Stimulated activated CD4-positive, alpha-beta T cell treated with anti-CD3 and anti-CD28 coated beads, Interleukin-4, amount 100 ng/mL, for 4 hours (primary cell): ENCODE measurements at places on chromosomes 3 and 15.

DNA sequence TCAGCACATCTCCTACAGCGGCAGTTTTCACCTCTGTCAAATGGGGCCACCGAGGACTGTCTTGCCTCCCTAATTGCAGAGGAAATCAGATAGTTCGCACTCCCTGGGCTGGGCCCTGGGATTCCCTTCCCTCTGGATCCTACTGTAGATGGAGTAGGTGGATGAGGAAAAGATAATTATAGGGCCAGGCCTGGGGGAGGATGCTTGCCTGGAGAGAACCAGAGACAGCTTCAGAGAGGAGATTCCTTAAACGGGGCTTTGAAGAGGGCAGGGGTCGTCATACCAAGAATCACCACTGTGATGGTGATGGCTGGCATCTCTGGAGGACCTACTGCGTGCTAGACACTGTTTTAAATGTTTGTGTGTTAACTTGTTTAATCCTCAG lies 50.8 kb upstream of the SLC6A6 start:
- no peak for DNase-seq

DNA sequence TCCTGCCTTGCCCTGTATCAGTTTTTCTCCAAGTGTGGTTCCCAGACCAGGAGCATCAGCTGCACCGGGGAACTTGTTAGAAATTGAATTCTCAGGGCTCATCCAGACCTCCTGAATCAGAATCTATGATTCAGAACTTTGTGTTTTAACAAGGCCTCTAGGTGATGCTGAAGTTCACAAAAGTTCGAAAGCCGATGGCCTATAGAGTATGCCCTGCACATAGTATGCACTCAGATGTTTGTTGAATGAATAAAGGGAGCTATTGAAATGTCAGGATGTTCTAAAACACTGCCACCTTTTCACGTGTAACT lies 664 bp upstream of the LARP6 start:
- DNase-seq = no peak

DNA sequence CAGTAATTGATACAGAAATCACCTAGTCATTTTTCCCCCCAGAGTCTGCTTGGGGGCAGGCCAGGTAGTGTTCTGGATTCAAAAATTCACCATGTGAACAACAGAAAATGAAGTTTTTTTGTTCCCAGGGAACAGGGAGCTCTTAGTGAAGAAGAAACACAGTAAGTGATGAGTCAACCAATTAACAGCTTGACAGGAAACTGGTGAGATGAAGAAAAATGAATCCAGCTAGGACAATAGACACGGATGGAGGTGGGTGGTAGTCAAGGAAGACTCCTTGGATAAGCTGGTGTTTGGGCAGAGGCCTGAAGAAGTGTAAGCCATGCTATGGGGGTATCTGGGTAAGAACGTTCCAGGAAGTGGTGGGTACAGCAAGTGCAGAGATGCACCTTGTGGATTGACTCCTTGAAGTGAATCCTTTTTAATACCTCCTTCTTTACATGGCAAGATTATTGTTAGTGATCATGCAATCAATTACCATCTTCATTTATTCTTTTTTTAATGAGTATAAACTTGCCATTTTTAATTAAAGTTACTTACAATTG lies 339.9 kb upstream of the RGMA start:
- no peak for DNase-seq

DNA sequence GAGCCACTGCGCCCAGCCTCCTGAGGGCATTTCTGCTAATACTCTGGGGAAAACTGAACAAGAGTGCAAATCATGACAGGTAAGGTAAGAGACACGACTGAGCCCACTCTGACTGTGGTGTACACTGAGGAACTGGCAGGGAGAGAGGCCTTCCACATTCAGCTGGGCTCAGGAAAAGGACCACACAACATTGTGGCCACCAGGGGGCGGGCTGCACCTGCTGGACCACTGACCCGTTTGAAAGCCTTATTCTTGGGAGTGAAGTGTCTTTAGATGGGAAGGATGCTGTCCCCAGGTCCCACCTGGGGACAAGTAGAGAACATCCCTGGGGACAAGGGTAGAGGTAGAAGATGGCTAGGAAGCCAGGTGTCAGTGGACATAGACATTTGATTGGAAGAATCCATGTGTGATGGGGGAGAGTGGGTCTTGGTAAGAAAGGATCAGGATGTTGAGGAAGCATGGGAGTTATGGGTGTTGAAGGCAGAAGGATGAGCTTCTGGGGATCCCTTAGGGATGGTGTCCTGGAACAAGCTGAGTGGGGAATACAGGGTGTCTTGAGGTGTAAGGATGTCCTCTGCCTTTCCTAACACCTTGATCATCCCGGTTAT lies 6.2 kb upstream of the CTDSPL start:
- peak; percentile 75 for DNase-seq

GRCh38 chr3:180017846-180018245 lies 18.9 kb downstream of the PEX5L start:
- no peak for DNase-seq

DNA sequence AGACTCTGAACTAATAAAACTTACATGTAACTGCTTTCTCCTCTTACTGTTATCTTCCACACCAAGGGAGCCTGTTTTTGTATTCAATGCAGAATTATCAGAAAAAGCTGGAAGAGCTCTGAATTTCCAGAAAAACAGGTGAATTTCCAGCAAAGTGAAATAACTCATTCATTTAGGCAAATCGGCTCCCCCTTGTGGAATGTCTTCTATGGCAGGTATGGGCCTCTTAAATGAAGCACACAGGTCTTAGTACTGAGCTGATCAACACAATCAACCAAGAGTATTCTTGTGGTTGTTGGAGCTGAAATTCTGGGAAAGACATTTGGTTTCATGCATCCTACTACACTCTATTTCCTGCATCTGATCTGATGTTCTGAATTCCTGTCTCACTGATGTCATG lies 31.0 kb upstream of the PTPRG start:
- DNase-seq = no peak

DNA sequence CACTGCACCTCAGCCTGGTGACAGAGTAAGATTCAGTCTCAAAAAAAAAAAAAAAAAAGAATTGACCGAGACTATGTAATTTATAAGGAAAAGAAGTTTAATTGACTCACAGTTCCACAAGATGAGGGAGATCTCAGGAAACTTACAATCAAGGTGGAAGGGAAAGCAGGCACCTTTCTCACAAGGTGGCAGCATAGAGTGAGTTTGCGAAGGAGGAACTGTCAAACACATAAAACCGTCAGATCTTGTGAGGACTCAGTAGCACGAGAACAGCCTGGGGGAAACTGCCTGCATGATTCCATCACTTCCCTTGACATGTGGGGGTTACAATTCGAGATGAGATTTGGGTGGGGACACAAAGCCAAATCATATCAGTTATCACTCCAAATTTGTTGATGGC lies 380.9 kb downstream of the EDEM1 start:
- DNase-seq = no peak

- DNase-seq = no peak
These were observed 44.2 kb upstream of the TPM1 start for GRCh38 chr15:62998262-62998890.

DNA sequence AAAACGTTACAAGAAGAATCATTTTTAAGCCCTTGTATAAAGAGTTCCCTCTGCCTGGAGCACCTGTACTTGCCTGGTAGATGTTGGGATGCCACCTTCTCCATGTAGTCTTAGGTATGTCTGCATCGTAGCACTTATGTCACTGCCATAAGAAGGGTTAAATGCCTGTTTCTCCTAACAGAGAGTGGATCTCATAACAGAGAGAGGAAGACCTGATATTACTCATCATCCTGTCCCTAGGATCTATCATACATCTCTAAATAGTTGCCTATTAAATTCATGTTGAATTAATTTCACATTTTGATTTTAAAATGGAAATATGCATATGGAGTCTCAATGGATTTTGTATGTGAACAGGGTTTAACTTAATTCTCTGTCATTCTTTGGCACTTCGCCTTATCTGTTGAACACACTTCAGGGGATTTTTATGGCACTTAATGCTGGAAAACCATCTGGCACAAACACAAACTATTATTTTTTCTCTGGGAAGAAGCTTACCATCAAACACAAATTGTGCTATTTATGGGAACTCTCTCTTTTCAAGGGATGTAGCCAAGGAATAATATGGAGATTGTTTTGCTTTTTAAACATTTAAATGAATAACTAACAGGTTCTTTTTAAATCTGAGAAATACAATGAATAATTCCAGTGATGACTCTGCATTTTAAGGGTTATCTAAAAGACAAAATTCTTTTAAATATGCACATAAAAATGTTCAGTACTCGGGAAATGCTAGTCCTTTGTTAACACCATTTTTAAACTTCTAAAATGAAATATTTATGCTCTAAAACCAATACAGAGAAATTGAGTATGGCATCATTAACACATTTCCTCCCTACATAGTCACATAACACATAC lies 230.7 kb downstream of the ZNF385D start:
- no peak for DNase-seq

DNA sequence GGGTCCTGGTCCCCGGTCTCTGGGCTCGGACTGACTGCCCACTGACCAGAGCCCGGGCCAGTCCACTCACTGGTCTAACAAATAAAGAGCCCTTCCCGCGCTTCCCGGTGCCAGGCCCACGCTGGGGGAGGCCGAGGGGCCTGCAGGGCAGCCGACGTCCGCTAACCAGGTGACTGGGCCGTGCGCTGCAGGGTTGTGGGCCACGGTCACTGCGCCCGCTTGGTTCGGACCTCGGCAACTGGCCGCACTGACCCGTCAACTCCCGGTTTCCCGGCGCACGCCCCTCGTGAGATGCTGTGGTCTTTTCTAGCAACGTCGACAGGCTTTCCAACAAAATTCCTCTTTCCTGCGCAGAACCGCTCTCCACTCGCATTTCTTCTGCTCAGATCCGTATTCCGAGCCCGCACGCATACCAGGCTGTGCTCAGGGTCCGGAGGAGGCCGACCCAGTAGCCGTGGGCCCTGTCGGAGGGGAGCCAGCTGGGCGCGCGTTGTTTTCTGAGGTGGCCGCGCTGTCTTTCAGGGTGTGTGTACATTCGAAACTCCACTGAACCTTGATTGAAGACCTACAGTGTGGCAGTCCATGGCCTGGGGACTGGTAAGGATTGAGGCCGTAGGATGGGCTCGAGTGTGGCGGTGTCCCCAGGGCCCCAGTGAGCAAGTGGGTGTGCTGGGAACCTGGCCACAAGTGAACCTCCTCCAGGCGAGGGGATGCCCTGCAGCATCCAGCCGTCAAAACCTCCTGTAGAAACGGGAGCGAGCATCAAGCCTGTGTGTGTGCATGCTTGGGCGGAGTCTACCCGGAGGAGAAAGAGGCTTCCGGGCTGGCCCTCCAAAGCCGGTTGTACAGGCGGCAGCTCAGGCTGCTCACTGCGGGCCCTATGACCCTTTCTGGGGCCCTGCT lies 875 bp upstream of the NT5DC2 start:
- no peak for DNase-seq

DNA sequence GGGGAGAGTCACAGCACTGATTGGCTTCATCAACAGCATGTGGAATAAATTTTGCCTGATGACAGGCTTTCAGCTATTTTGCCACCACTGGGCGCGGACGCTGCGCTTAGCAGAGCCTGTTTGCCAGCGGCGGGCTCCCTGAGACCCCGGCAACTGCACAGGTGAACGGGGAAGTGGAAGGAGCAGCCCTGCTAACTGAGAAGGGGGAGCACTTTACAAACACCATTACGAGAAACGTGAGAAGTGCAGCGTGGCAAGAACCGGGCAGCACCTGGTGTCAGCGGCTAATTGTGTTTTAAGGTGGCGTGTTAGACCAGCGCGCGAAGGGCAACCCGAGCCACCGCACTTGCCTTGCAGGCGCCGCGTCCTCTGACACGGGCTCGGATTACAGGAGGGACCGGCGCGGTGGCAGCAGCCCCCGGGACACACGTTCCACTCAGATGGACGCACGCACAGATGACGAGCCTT lies 307.8 kb upstream of the ARRDC4 start:
- DNase-seq = no peak

DNA sequence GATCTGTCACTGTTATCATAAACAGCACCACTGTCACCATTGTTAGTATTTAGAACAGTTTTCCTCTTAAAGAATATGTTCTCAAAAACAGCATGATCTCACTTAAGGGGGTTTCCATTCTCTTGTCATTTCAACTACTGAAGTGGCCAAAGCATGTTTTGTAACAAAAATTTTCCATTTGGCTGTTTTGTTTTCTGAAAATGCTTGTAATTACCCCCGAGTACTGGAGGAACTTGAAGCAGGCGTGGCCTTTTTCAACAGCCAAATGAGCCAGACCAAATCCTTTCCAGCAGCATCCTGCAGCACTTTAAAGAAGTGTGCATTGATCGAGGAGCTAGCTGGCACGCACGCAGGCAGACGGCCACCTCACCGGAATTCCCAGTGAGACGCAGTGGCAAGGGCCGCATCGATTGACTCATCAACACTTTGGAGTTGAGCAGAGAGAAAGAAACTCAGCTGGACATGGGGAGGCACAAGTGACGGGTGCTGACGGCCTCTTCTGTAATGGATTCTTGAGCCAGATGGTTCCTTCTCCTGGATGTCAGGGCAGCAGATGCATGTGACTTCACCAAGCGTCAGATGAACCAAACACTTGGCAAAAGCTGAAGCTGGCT lies 234.3 kb upstream of the IGF1R start:
- no peak for DNase-seq

- DNase-seq = no peak
These were observed 80.3 kb upstream of the IGSF10 start for GRCh38 chr3:151541178-151541577.

GRCh38 chr3:174618368-174619080 lies 240.6 kb upstream of the NAALADL2 start:
- no peak for DNase-seq

DNA sequence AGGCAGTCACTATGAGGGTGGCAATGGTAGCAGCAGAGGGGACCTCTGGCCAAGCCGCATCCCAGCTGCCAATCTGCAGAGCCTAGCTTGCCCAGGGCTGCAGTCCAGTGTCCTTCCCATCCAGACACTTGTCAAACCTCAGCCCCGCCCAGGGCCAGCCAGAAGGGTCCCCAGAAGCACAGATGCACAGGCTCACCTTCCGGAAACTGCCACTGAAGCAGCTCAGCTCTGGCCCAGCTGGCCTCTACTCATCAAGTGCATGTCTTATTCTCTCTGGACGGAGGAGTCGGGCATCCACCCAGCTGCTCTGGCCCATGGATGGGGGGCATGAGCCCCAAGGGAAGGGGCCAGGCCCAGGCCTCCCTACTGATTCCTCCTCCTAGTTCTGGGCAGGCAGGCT lies 69.2 kb downstream of the DNAJB8 start:
- no peak for DNase-seq

- no peak for DNase-seq
These were observed 77.0 kb downstream of the ITGA11 start for GRCh38 chr15:68354923-68355322.

DNA sequence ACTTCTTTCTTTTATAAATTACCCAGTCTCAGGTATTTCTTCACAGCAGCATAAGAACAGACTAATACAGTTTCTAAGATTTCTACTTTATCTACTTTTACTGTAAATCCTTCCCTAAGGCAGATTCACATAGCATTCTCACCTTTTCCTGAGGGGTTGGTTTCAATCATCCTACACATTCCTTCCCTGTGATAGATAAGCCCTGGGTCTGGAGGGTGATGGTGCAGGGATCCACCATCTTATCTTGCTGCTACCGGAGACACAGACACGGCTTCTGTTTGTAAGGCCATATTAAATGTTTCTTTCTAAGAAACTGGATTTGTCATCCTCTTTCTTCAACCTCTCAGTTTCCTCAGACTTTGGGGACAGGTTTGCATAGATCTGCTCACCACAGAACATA lies 6.1 kb downstream of the IQCF5 start:
- DNase-seq = no peak
